ENCODE measurements at places on chromosomes 12 and 14.

GRCh38 chr12:96578526-96579125 lies 89.2 kb downstream of the CFAP54 start:
- DNase-seq: peak; percentile 25

- DNase-seq: no peak
These were observed 2.8 kb upstream of the CDKL1 start for GRCh38 chr14:50399251-50400032.

GRCh38 chr12:127280393-127281275 lies 986.3 kb upstream of the TMEM132C start:
- peak; percentile 40 for DNase-seq

- no peak for DNase-seq
These were observed 28.6 kb downstream of the BRMS1L start for GRCh38 chr14:35854696-35855270.
